ENCODE measurements at places on chromosomes 2 and 18. TPM values are rescaled to one million over a fixed set of nuclear protein-coding genes. Genes with fewer than 3 reads are reported as not detected.
A peak's percentile ranks its signal among the peaks of the same experiment; 100 is the strongest.

The SPDYA gene
- total RNA-seq = not detected

The HAAO gene
- not detected for total RNA-seq

The CNDP1 gene
- total RNA-seq = not detected

The NPPC gene
- not detected for total RNA-seq

The NHEJ1 gene
- total RNA-seq = 20.9 TPM

The CPS1 gene
- total RNA-seq = 6.3 TPM

The UGT1A8 gene
- 2.2 TPM for total RNA-seq

- DNase-seq = no peak
These were observed 164.2 kb upstream of the KLHL14 start for GRCh38 chr18:32937066-32937465.

DNA sequence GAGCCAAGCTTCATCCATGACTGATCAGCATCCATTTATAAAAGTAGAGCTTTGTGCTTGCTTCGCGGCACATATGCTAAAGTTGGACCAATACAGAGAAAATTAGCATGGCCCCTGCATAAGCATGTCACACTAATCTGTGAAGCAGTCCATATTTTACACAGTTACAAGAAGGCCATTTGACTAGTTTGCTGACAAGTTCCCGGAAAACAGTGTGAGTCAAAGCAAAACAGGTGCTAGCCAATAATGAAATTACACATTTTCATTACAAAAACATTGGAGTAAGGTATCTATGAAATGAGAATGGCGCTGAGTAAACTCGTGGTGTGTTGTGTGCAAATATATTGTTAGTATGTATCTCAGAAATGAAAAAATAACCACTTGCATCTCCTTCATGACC, 4.7 kb downstream of the ANKRD62 start:
- no peak for DNase-seq

DNA sequence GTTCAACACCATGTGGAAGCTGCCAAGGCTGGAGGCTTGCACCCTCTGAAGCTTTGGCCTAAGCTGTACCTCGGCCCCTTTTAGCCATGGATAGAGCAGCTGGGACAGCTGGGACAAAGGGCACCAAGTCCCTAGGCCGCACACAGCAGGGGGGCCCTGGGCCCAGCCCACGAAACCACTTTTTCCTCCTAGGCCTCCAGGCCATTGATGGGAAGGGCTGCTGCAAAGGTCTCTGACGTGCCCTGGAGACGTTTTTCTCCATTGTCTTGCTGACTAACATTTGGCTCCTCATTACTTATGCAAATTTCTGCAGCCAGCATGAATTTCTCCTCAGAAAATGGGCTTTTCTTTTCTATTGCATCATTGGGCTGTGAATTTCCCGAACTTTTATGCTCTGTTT, 13.7 kb downstream of the RAPGEF4 start:
- no peak for DNase-seq

- DNase-seq = no peak
These were observed 43.5 kb downstream of the CWC22 start for GRCh38 chr2:179963626-179964025.

The CDC42EP3 gene
- total RNA-seq = 24.1 TPM

GRCh38 chr2:62054916-62055450, 140.9 kb upstream of the B3GNT2 start:
- no peak for DNase-seq

GRCh38 chr2:20599001-20599600, 51.8 kb downstream of the HS1BP3 start:
- DNase-seq = no peak

- no peak for DNase-seq
These were observed 86.7 kb downstream of the LONRF2 start for GRCh38 chr2:100235581-100235980.

DNA sequence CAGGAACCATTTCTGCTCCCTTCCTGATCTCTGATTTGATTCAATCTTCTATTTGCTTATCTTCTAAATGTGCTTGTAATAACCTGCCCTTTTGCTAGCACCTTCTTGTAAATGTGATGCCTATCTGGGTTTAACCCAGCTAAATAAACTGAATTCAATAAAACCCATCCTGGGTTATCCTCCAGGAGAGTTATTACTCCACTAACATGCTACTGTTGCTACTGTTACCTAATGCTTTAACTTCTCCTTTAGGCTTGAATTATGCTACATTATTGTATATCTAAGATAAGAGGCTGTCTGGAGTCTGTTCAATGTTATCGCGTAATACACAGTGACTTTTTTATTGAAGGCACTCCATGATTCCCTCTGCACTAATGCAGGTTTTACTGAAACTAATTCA, 206.5 kb upstream of the CTAGE1 start:
- DNase-seq = no peak

The DNAJC5G gene
- total RNA-seq = not detected

GRCh38 chr2:96694279-96694678, 45.6 kb downstream of the LMAN2L start:
- DNase-seq = no peak

The COL3A1 gene
- total RNA-seq = 106 TPM

The SPIRE1 gene
- total RNA-seq = 19.9 TPM

- no peak for DNase-seq
These were observed 262.0 kb downstream of the MEIS1 start for GRCh38 chr2:66696886-66697285.

DNA sequence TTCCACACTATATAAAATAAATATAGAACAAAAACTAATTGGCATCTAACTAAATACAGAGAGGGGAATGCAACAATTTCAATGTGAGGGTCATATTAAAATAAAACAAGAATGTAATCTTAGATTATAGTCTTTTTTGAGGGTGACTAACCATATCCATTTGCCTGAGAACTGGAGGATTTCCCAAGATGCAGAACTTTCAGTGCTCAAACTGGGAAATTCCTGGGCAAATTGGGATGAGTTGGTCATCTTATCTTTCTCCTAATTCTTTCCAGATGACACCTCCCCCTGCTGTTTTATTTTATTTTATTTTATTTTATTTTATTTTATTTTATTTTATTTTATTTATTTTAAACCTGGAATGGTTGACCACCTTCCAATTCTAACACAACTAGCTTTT, 846.2 kb downstream of the SLC4A3 start:
- no peak for DNase-seq

DNA sequence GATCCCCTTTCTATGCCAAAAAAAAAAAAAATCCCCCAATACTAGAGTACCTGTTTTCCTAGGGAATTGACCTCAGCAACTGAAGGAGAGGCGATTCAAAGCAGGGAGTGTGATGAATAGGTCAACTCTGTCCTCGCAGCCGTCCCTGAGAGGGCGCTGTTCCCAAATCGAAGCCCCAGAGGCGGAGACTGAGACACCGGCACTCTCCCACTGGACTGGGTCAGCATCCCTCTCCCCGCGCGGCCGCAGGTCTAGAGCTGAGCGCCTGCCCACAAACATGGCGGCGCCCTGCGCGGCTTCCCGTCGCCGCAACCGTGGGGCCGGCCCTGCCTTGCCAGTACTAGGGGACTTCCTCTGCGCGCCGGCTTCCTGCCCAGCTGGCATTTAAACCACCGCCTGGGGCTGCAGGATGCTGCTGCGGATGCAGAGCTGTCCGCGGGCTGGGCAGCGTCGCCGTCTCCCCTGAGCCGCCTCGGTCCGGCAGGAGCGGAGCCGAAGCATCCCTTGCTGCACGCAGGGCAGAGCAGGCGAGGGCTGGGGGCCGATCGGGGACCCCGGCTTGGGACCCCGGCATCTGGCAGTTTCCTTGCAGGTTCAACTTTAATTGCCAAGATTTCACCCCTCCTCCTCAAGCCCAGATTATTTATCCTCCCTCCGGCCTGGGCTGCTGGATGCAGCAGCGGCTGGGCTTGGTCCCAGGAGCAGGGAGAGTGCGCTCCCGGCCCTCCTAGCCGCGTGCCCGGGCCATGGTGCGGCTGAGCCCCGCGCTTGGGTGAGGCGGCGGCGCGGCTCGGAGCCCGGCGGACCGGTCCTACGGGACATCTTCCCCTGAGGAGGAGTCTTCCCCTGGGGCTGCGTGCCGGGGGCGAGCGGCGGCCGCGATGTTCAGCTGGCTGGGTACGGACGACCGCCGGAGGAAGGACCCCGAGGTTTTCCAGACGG, at the start of gene EHD3:
TSS of gene EHD3 (plus strand) at position 412 of the 942 bp plus-strand sequence. CDS start at position 882, 470 bp downstream.
- peak; percentile 82 for DNase-seq

DNA sequence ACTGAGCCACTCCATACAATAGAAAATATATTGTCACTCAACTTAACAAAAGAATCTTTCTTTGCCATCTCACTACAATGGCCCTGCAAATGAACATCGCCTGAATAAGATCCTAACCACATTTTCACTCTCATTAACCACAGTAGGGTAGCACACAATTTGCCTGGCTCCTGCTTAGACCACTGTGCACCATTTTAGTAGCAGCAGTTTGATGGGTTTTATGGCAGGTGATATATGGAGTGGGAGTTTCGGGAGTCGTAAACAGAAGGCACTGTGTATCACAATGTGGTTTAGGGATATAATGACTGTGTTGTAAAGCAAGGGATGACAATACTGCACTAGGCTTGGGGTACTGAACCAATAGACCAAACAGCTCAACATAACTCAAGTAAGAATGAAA, 617.4 kb downstream of the BCL11A start:
- no peak for DNase-seq

- DNase-seq = peak; percentile 65
These were observed 1.4 kb downstream of the WNT6 start for GRCh38 chr2:218860950-218861381.

DNA sequence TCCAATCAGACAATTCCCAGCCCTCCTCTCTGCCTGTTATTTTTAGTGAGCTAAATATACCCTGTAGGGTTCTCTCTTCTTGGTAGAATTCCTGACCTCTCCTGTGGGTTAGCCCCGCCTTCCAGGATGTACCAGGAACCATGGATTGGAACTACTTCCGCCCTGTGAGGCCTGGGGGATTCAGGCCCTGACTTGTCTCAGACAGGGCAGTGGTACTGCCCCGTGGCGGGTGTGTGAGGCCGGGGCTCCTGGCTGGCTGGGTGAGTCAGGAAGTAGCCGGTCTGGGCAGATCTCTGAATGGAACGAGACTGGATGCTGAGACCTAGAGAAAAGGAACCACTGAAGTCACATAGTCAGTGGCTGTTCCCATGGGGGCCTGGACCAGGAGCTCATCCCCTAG, 50.5 kb downstream of the DYSF start:
- no peak for DNase-seq

The PAX8 gene
- 0.69 TPM for total RNA-seq

DNA sequence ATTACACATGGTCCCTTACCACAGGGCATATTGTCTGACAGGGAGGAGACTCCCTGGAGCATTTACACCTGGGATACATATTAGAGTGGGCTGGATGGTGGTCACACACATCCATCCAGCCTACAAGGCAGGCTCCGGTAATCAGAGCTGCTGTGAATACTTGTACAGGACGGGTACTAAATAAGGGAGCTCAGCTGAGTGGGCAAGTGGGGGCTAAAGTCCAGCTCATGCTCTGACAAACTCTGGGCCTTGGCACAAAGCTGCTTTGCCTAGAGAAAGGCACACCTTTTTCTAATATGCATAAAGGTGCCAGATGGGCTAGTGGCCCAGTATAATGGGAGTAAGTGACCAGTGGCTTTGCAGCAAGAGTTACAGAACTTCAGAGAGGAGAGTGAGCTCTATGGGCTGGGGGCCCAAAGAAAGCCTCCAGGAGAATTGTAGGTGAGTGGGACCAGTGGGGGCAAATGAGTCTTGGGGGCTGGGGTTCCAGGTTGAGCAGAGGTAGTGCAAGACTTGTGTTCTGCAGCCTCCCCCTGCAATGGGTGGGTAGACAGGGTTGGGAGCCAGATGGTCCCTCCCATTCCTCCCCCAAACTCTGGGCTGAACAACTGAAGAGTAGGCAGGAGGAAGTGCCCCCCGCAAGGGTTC, 1.6 kb downstream of the TMEM198 start:
- no peak for DNase-seq

DNA sequence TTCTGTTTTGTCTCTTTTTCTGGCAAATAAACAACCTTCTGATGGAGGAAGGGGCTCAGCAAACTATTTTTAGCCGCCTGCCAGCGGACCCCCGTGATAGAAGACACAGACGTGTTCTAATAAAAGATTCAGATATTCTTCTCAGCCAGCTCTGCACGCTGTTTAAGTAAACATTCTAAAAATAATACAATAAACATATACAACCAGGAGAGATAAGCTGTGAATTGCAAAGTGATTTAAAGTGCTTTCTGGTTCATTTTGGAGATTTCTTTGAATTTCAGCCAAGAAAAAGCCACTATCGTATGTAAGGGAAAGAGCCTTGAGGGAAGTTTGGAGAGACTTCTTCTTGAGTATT, 201.3 kb downstream of the EPHA4 start:
- DNase-seq = no peak

GRCh38 chr2:127551221-127551930, 15.9 kb downstream of the MYO7B start:
- DNase-seq = no peak

DNA sequence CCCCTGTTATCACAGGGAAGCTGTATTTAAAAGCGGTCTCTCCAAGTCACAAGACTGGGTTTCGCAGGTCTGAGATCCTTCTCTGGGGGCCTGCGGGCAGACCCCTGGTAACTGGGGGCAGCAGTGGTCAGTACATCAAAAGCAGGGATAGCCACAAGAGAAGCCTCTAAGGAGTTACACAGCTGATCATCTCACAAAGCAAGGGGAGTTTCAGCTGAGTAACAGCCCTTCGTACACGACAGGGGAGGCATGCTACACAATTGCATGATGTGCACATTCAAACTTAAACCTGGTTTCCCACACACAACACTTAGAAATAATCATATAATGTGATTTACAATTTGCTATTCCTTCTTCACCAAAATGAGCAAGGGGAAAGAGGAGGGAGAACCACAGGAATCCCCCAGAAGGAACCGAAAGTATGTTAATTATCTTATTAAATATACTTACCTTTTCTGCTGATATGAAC, 87.5 kb downstream of the TMEM131 start:
- no peak for DNase-seq

GRCh38 chr2:195648787-195649186, 8.2 kb upstream of the SLC39A10 start:
- no peak for DNase-seq

DNA sequence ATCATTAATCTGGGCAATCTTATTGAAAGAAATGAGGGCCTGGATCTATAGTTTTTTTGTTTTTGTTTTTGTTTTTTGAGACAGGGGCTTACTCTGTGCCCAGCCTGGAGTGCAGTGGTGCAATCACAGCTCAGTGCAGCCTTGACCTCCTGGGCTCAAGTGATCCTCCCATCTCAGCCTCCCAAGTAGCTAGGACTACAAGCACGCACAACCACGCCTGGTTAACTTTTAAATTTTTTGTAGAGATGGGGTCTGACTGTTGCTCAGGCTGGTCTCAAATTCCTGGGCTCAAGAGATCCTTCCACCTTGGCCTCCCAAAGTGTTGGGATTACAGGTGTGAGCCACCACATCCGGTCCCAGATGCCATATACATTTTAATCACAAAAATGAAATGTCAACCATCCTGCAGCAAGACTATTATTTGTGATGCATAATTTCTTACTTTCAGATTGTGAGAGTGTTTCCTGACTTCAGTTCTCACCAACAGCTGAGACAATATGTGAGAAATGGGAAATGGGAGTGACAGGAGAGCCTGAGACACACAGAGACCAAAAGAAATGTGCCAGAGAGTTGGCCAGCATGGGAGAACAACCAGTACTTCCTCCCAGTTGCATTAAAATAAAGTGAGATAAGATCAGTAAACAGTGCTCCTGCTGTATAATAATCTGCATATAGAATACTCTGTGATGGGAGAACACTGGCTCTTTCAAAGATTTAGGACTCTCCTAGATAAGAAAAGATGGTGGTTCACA, 87.6 kb downstream of the METTL8 start:
- DNase-seq = no peak

GRCh38 chr18:23849141-23849540, 159.9 kb downstream of the LAMA3 start:
- no peak for DNase-seq

- DNase-seq = no peak
These were observed 29.0 kb downstream of the DOK1 start for GRCh38 chr2:74583504-74583903.

GRCh38 chr2:241808051-241808720, 807 bp upstream of the NEU4 start:
- no peak for DNase-seq

All from MG63 (cell line).